ENCODE measurements at places on chromosomes 16 and 17. TPM values are rescaled to one million over a fixed set of nuclear protein-coding genes. Genes with fewer than 3 reads are reported as not detected.

TMEM114 gene
- not detected for total RNA-seq

GRCh38 chr17:43966276-43966675 lies 12.5 kb upstream of the PYY start:
- DNase-seq = no peak

SLFN13 gene
- total RNA-seq = 1.0 TPM

DNA sequence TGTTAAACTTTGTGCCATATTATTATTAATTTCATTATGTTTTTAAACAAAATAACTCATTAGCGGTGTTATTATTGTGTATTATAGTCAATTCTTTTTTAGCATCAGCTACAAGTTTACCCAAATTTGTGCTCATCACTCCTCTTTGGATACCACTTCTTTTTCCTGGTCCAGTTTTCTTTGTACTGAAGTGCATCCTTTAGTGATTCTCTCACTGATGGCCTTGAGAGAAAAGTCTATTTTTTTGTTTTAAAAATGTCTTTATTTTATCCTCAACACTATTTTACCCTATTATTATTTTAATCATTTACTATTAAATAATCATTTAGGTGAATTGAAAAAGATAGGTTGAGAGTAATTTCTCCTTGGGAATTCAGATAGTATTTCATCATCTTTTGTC lies 99.2 kb downstream of the RGS9 start:
- DNase-seq = no peak

GRCh38 chr17:33506889-33507650 lies 214.0 kb upstream of the ASIC2 start:
- no peak for DNase-seq

DNA sequence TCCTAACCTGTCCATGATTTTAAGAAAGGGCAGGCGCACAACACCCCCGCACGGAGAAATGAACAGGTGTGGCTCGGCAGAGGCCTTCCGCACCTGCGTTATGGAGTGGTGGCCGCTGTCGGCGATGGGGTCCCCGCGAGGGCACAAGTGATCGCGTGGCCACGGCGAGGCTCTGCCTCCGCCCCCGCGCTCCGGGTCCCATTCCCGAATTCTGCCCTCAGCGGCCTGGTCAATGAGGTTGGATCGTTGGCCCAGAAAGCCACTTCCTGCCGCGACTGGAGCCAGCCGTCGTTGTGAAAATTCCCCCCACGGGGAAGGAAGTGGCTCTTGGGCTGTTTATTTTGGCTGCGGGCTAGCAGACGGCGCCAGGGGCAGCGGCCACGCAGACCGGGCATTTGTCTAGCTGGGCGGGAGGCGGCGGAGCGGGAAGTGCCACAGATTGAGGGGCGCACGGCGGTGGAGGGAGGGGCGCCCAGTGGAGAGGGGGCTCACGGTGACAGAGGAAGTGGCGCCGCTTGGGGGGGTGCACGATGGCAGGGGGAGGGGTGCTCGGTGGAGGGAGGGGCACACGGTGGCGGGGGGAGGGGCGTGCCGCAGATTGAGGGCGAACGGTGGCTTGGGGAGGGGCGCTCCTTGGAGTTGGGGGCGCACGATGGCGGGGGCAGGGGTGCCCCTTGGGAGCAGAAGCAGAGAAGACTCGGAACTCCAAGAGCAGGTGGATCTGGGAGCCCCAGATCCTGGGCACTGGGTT lies 25.0 kb downstream of the MRC2 start:
- DNase-seq = peak; percentile 90

- DNase-seq = no peak
These were observed 15.8 kb upstream of the KCNJ18 start for GRCh38 chr17:21676281-21677111.

- DNase-seq = peak; percentile 53
These were observed at the start of gene HID1 for GRCh38 chr17:74972107-74972972. Gene HID1 (minus strand): TSS chr17:74972759. CDS start chr17:74972656, 103 bp downstream.

DNA sequence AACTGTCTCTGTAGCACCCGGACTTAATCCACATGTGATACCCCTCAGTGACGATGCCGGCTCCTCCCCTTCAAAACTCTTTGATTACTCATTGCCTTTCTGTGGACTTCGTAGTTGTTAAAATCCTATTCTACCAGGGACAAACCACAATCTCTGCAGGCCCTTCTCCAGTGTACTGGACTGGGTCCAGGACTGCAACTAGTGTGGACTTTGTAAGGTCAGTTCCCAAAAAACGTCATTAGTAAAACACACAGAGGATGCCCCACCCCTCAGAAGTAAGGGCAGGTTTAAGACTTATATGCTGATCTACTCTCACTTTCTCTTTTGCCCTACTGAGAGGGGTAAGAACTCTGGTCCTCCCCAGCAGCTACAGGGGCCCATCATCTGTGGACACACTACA lies 10.5 kb upstream of the NUDT7 start:
- DNase-seq = no peak

ZNHIT3 gene
- 34.5 TPM for total RNA-seq

MKS1 gene
- 15.9 TPM for total RNA-seq

DNA sequence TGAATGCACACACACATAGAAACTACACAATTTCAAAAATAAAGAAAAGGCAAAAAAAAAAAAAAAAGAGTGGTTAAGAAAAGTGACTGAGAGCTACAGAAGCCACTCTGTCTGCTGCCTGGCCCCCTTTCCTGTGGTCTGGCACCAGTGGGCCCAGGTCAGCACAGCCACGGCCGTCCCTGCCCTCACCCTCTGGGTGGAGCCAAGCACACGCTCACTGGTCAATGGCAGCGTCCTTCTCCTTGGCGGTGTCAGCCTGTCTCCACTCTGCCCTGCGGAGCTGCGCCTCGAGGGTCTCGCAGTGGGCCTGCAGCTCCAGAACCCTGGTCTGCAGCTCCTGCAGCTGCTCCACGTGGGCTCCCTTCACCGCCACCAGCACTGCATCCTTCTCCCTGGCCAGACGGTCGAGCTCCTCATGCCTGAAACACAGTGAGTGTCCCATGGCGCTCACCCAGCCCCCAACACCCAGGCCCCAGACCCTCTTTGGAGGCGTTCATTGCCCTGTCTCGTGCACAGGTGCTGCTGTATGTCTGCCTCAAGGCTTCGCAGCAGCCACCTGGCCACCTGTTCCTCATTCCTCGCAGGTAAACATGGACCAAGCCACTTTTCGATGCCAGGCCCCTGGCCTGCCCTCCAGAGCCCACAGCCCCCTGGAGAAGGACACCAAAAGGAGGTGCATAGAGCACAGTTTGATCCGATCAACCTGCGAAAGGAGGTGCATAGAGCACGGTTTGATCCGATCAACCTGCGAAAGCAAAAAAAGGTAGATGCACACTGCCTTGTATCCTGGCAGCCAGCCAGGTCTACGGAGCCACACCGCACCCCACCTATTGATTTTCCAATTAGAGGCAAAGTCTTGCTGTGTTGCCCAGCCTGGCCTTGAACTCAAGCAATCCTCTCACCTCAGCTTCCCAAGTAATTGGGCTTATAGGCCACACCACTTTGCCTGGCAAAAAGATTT lies 24.4 kb downstream of the CCDC57 start:
- no peak for DNase-seq

ZNF276 gene
- 16.4 TPM for total RNA-seq

- no peak for DNase-seq
These were observed 205.2 kb upstream of the RPL38 start for GRCh38 chr17:73998249-73998648.

DNA sequence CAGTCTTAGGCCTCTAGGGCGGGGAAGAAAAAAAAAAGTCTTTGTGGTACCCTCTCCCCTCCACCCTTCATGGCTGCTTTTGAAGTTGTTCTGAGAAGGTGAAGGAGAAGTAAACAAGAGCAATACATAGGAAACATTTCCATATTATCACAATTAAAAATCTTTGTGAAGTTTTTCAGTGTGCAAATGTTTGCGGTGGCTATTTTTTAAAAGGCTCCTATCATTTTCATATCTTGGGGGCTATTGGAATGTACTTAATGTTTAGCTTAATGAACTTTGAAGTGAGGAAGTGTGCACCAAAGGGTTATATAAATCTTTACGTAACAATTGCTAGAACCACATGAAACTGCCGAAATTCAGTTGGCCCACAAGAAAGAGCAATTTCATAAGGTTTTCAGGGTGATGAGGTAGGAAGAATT lies 7.6 kb downstream of the NOL11 start:
- DNase-seq = no peak

DNA sequence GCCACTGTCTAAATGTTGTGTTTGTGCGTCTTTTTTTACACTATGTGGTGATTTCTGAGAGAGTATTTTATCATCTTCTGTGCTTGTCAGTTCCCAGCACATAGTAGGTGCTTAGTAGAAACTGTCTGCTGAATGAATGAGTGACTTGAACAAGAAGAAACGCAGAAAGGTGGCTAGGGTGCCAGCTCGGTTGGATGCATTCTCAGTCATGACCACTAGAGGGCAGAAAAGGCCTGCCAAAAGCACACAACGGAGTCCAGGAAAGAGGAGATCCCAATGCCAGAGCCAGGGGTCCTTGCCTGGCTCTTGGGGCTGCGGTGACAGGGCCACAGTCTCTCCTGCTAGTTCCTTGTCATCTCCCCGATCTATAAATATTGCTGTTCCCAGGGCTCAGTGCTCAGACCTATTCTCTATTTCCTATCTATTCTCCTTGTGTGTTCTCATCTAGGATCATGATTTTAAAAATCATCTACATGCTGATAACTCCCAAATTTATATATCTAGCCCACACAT lies 57.3 kb upstream of the CCL1 start:
- DNase-seq = peak; percentile 58

RSKR gene
- 5.0 TPM for total RNA-seq

PRCD gene
- not detected for total RNA-seq

DNA sequence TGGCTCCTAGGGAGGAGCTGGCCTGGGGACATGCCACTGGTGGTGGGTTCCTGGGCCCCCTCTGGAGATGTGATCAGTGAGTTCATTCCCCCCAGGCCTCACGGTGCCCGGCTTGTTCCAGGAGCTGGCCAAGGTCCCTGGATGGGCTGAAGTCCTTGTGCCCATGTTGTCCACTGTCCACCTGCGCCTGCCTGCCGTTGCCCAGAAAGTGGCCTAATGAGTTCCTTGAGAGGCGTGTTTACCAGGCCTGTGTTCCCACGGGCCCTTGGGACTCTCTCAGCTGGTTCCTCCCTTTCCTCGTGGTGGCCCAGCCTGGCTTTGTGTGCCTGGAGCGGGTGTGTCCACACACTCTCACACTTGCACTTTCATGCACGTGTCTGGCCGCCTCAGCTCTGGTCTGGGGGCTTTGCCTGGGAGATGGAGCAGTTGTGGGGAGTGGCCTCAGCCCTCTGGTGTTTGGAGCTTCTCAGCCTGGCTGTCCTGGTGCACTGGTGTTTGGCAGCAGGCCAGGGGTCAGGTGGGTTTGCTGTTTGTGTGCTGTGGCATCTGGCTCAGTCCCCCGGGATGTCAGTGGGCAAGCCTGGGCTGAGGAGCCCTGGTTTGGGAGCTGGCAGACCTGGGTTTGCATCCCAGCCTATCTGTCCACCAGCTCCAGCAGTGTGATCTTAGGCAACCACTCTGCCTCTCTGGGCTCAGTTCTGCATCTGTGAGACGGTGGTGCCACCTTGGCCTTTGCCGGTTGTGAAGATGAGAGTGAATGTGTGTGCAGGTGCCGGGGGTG lies 18.0 kb downstream of the ADCY7 start:
- no peak for DNase-seq

DNA sequence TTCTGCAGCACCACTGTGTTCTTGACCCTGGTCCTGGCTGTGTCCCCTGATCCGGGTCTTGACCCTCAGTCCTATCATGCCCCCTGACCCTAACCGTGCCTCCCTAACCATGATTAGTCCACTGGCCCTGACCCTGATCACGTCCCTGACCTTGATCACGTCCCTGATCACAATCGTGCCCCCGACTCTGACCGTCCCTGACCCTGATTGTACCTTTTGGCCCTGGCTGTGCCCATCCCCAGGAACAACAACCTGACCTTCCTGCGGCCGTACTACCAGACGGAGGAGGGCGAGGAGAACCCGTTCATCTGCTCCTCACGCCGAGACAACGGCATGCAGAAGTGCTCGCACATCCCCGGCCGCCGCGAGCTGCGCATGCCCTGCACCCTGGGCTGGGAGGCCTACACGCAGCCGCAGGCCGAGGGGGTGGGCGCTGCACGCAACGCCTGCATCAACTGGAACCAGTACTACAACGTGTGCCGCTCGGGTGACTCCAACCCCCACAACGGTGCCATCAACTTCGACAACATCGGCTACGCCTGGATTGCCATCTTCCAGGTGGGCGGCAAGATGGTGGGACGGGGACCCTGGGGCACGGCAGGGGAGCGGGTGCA lies 24.9 kb downstream of the TPSG1 start:
- no peak for DNase-seq

DNA sequence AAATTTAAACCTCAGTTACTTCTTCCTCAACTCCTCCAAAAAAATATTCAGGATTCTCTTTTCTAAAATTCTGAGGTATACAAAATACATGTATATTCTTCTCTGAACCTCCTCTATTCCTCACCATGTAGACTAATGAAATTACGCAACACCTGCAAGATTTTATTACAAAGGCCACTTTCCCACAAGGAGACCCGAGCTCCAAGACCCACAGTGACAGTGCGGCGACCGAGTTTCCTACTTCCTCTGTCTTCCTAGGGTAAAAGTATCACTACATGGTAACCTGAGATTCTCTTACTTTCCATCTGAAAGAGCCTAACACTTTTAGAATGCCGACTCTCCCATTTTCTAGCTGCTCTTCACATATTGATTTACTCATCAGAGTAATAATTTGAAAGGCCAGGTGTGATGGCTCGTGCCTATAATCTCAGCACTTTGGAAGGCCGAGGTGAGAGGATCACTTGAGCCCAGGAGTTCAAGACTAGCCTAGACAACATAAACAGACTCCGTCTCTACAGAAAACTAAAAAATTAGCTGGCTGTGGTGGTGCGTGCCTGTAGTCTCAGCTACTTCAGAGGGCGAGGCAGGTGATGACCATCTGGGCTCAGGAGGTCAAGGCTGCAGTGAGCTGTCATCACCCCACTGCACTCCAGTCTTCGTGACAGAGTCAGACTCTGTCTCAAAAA lies 35.7 kb downstream of the CYTH1 start:
- no peak for DNase-seq

GRCh38 chr16:27225536-27226360 lies 22.4 kb downstream of the KDM8 start:
- no peak for DNase-seq

DNA sequence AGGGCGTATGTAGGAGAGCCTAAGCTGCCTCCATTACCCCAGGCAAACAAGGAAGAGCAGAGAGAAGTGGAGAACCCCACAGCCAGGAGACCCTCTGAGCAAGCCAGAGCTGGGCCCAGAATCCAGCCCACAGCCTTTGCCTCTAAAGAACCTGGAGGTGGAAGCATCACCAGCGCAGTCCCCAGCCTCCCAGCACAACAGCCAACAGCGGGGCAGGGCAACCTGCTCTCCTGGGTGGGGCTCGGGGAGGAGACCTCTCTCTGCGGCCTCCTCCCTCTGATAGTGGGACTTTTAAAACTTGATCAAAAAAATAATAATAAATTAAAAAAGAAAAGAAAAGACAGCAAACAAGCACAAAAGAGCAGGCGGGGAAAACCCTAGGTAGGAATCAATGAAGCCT lies 45.9 kb downstream of the AXIN2 start:
- no peak for DNase-seq

- no peak for DNase-seq
These were observed 9.2 kb upstream of the UBALD2 start for GRCh38 chr17:76255801-76256429.

PRSS27 gene
- total RNA-seq = not detected

ALDH3A1 gene
- total RNA-seq = not detected

GRCh38 chr16:47463771-47464624 lies 2.9 kb downstream of the PHKB start:
- DNase-seq = no peak
